Lower leg skin (tissue), 4 donors: ENCODE measurements at places on chromosomes 6 and 20. TPM values are rescaled to one million over a fixed set of nuclear protein-coding genes. Genes with fewer than 3 reads are reported as not detected.

DNA sequence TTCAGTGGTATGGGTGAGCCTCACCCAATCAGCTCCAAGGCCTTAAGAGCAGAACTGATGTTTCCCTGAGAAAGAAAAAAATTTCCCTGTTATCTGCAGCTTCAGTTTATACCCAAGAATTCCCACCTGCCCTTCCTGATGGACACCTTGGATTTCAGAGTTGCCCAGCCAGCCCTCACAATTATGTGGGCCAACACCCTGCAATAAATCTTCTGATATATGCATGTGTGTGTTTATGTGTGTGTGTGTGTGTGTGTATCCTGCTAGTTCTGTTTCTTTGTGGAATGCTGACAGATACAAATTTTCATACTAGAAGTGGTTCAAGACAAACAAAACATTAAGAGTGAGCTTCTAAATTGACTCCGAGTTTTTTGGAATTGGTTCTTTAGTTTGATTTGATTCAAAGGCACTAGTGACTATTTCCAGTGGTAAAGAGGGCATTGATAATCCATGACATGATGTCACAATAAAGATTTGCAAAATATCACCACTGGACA, 246.6 kb upstream of the BTBD3 start:
- no peak for DNase-seq

DNA sequence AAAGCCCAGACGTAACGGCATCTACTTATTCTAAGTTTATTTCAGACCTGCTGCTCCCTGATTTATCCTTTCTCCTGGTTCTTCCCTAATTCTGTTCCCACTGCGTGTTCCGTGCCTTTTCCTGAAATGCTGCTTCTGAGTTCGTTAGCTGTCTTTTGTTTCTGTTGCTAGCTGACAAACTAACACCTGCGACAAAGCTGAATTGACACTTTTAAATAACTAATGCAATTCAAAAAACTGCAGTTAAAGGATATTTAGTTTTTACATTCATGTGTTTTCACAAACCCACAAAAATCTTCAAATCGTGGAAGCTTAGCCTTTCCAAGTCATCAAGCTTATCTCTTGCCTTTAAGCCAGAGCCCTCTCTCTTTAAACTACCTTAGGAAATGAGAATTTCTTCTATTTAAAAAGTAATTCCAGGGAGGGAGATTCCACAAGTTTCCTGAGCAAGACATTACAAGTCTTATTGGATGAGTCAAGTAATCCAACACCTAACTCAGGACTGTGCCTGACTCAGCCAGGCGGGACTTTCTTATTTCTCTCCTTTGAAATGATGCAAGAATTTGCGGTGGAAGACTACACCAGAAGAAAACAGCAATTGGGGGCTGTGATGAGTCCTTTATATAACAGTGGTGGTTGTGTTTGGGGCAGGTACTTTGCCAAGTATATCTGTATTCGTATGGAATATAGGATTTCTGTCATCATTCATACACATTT, 6.3 kb downstream of the ADTRP start:
- DNase-seq, result peak; percentile 71

GRCh38 chr6:158717341-158718330, 67.8 kb downstream of the SYTL3 start:
- peak; percentile 42 for DNase-seq

- peak; percentile 9 for DNase-seq
These were observed 165.8 kb upstream of the SALL4 start for GRCh38 chr20:51968151-51968550.

- peak; percentile 53 for DNase-seq
These were observed 3.4 kb downstream of the HLA-F start for GRCh38 chr6:29726571-29727194.

GRCh38 chr20:57980506-57980905, 247.9 kb downstream of the ANKRD60 start:
- no peak for DNase-seq

GRCh38 chr6:40887792-40888340, 151.2 kb downstream of the UNC5CL start:
- DNase-seq, result no peak

DNA sequence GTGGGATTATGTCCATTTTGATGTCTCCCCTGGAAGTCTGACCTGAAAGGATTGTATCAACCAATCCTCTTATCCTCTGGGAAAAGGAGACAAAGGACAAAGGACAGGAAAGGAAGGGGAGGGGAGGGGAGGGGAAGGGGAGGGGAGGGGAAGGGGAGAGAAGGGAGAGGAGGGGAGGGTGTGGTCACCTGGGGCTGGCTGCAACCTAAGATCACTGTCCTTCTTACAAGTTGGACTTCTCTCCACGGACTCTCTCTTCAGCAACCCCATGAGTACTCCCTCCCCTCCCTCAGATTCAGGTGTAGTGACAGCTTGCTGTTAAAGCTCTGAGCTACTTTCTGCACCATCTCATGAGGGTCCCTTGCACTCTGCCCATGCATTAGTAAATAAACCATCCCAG, 58.9 kb upstream of the KLHL31 start:
- DNase-seq, result no peak

DNA sequence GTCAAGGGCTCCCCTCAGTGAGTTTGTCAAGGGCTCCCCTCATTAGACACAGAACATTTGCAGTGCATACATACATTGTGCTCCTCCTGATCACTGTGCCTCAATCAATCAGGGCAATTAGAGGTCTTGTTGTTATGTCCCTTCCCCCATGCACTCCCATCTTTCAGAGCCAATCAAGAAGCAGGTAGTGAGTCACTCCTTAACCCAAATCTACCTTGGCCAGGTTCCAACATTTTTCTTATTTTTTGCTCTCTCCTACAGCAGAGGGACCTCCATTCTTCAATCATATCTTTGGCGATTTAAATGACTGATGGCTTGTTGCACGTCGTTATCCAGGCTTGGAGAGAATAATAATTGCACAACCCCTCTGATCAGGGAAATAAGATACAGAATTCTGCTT, 409.9 kb upstream of the SPTLC3 start:
- DNase-seq, result no peak

GRCh38 chr6:9482030-9482738, 932.7 kb downstream of the TFAP2A start:
- no peak for DNase-seq

DNA sequence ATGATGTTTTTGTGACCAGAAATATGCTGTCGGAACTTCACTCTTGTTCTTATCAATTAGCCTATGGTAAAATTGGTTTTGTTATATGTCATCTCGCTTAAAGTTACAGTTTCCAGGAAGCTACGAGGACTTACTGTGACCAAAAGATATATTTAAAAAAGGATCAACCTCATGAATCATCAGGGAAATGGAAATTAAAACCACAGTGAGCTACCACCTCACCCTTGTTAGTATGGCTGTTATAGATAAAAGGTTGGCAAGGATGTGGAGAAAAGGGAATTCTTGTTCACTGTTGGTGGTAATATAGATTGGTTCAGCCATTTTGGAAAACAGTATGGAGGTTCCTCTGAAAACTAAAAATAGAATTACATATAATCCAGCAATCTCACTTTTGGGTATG, 14.3 kb upstream of the INSM1 start:
- no peak for DNase-seq

GRCh38 chr20:5770231-5770986, 20.2 kb downstream of the SHLD1 start:
- no peak for DNase-seq

DNA sequence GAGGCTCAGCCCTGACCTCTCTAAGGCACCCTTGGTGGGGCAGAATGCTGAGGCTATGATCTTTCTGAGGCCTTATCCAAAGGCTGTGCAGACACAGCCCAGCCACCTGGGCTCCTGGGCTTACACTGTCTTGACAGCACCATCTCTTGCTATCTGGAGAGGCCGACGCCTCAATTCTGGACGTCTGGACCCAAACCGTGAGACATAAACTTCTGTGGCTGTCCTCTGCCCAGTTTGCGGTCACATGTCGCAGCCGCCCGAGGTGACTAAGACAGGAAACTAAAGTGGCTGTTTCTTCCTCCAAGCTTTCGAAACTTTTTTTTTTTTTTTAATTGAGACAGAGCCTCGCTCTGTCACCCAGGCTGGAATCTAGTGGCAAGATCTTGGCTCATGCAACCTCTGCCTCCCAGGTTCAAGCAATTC, 49.3 kb downstream of the PRR18 start:
- DNase-seq, result no peak

- no peak for DNase-seq
These were observed 293.0 kb downstream of the PHF3 start for GRCh38 chr6:63928613-63929012.

DNA sequence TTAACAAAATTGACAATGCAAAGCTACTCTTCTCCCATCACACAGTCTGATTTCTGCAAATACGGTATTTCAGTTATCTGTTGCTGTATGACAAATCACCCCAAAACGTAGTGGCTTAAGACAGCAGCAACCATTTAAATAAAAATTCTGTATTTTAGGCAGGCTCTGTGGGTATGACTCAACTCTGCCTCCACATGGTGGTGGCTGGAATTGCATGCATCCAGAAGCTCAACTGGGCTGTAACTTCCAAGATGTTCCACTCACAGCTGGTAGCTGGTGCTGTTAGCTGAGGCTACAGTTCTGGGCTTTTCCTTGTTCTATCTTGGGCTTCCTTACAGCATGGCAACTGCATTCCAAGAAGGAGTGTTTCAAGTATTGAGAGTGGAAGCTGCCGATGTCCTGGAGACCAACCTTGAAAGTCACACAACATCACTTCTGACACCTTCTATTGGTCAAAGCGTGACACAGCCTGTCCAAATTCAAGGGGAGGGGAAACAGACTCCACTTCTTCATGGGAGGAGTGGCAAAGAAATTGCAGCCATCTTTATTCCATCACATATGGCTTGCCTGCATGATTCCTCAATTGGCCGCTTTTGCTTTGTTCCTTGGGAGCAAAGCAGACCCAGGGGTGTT, 39.7 kb upstream of the TULP1 start:
- no peak for DNase-seq

DNA sequence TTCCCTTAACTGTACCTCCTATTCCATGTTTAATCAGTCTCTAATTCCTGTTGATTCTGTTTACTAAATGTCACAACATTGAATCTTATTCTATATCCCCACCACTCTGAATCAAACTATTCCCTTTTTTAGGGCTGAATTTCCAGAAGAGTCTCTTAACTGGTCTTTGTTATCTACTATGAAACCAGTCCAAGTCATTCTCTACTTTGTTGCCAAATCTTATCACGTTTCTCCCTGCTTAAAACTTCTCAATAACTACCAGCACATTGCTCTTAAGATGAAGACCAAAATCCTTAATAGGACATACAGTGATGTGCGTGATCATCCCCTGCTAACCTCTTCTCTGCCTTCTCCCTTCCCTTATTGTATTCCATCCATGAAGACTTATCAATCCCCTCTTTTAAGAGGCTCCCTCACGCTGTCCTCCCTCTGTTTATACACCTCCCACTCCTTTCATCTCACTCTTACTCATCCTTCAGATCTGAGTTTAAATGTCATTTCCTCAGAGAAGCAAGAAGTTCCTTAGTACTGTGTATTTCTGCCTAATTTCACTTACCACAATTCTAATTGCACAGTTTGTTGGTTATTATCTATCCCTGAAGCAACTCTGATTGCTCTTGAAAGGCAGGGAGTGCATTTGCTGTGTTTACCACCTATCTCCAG, 143.0 kb upstream of the AHI1 start:
- no peak for DNase-seq

GRCh38 chr6:131803007-131803769, 4.6 kb upstream of the ENPP1 start:
- no peak for DNase-seq

GRCh38 chr6:122736163-122736562, 43.4 kb upstream of the FABP7 start:
- DNase-seq, result no peak

GRCh38 chr6:100999034-100999597, 118.0 kb upstream of the ASCC3 start:
- DNase-seq, result no peak

GRCh38 chr6:133436652-133437051, 195.5 kb downstream of the EYA4 start:
- no peak for DNase-seq

- DNase-seq, result no peak
These were observed 23.6 kb downstream of the THEMIS start for GRCh38 chr6:127877231-127877630.

- DNase-seq, result no peak
These were observed 114.8 kb downstream of the HS3ST5 start for GRCh38 chr6:114227944-114228468.

DNA sequence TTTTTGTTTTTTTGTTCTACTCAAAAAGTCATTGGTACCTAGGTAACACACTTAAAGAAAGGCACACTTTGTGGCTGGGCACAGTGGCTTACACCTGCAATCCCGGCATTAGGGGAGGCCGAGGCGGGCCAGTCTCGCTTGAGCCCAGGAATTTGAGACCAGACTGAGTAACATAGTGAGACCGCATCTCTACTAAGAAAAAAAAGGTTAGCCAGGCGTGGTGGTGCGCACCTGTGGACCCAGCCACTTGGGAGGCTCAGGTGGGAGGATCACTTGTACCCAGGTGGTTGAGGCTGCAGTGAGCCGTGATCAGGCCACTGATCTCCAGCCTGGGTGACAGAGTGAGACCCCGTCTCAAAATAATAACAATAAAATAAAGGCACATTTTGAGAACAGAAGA, 67.4 kb upstream of the BHLHE23 start:
- no peak for DNase-seq

- DNase-seq, result no peak
These were observed 45.1 kb upstream of the NEDD9 start for GRCh38 chr6:11277275-11278206.

- DNase-seq, result no peak
These were observed 203.0 kb upstream of the TBX18 start for GRCh38 chr6:84967389-84967788.

- DNase-seq, result peak; percentile 61
These were observed 42.2 kb downstream of the VSTM2L start for GRCh38 chr20:37945091-37945547.

- no peak for DNase-seq
These were observed 144.3 kb upstream of the TAB2 start for GRCh38 chr6:149173222-149173621.

GRCh38 chr6:49662892-49663261, 26.2 kb upstream of the RHAG start:
- no peak for DNase-seq

The C20orf144 gene
- total RNA-seq, result not detected

The UNC93A gene
- 107 TPM for total RNA-seq

The CGA gene
- 0.59 TPM for total RNA-seq

The FAM209A gene
- total RNA-seq, result not detected

The RAMACL gene
- 0.93 TPM for total RNA-seq

The NNAT gene
- 1.8 TPM for total RNA-seq

The RGS19 gene
- total RNA-seq, result 10.4 TPM

The OR14J1 gene
- total RNA-seq, result not detected

The LKAAEAR1 gene
- total RNA-seq, result 0.91 TPM

The PHACTR3 gene
- 2.1 TPM for total RNA-seq

The HTR1B gene
- not detected for total RNA-seq

The OR2H1 gene
- not detected for total RNA-seq

The C20orf202 gene
- total RNA-seq, result 1.4 TPM

The FUT9 gene
- total RNA-seq, result 0.08 TPM

The EPB41L1 gene
- 23.0 TPM for total RNA-seq

The THBS2 gene
- 118 TPM for total RNA-seq

The ABCF1 gene
- 44.6 TPM for total RNA-seq

The RSPO3 gene
- 0.91 TPM for total RNA-seq

The FAM217A gene
- total RNA-seq, result not detected

The BPI gene
- total RNA-seq, result not detected

The HSPA12B gene
- 5.8 TPM for total RNA-seq
